ENCODE measurements at places on chromosomes 7 and 10.

DNA sequence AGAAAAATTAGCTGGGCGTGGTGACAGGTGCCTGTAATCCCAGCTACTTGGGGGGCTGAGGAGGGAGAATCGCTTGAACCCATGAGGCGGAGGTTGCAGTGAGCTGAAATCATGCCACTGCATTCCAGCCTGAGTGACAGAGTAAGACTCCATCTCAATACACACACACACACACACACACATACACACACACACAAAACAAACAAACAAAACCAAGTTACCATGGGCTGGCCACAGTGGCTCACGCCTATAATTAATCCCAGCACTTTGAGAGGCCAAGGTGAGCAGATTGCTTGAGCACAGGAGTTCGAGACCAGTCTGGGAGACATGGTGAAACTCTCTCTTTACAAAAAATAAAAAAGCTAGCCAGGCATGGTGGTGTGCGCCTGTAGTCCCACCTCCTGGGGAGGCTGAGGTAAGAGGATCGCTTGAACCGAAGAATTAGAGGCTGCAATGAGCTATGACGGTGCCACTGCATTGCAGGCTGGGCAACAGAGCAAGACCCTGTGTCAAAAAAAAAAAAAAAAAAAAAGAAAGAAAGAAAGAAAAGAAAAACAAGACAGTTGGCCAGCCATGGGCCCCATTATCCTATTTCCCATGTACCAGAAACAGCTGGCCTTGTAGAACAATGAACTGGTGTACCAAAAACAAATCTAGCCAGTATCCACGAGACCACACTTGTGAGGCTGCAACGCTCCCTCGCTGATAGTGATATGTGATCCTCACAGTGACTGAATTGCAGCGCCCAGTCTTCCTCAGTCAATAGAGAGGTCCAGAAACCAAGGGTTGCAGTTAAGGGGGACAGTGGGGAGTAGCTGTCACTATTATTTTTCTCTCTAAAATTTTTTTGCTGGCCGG is 6.6 kb upstream of the AGFG2 start:
- DNase-seq = no peak

DNA sequence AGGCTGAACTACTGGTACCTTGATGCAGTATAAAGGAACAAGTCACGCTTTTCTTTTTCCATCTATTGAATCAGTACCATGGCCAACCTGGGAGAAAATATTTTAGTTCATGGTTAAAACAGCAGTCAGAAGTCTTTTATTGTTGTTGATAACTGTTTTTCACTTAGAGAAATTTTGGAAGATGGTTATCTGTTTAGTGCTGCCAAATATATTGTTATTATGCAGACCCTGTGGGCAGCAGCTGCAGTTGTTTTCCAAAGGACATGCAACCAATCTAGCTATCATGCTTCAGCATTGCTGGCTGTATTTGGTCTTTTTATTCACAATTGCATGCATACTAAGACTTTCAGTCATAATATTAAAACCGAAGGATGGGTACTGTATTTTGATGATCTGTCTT is 169.5 kb downstream of the BBS9 start:
- no peak for DNase-seq

- DNase-seq = no peak
Measured at GRCh38 chr10:78964274-78964951, 104.4 kb upstream of the ZMIZ1 start.

DNA sequence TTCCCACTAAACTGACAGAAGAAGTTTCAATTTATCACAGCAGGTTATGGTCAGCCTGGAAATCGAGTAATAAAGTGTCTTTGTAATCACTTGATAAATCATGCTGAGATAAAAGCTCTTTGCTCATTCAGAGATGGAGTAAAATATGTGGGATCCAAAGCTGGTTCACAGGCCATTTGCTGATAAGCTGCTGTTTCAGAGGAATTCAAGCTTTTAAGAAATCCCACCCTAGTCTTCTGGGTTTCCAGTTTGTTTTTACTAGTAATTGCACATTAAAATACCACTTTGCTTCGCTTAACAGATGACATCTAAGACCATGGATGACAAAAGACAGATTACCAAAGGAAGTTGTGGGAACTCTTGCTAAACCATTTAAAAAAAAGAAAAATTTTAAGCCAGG is 37.4 kb upstream of the CDK6 start:
- no peak for DNase-seq

GRCh38 chr7:21355406-21355874 is 72.4 kb upstream of the SP4 start:
- DNase-seq = peak; percentile 45

All from GM19239 (cell line).